Left renal cortex interstitium (tissue), 4 donors: ENCODE measurements at places on chromosomes 16 and 17.

DNA sequence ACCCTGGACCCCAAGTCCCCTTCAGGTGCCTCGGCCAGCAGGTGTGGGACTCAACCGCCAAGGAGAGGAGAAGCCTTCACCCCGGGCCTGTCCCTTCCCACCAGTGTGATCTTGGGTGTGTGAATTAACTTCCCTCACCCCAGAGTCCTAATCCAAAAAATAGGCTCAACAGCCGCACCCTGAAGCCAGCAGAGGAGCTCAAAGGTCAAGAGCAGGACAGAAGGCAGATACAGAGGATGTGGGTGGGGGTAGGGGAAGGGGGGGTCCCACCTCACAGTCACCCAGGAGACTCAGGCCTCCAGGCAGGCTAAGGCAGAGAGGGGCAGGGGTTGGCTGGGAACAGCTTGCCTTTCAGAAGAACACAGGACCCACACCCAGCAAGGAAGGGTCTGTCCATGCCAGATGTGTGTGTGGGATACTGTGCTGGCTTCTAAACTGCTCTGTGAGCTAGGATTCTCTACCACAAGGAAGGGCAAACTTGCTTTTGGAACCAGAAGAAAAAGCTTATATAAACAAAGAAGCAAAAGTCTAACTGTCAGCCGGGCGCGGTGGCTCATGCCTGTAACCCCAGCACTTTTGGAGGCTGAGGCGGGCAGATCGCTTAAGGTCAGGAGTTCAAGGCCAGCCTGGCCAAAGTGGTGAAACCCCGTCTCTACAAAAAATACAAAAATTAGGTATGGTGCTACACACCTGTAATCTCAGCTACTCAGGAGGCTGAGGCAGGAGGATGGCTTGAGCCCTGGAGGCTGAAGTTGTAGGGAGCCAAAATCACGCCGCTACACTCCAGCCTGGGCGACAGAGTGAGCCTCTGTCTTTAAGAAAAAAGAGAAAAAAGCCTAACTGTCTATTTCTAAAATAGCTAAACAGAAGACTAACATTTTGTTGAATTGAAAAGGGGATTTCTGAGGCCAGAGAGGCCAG is 4.6 kb downstream of the PIEZO1 start:
- DNase-seq = no peak

DNA sequence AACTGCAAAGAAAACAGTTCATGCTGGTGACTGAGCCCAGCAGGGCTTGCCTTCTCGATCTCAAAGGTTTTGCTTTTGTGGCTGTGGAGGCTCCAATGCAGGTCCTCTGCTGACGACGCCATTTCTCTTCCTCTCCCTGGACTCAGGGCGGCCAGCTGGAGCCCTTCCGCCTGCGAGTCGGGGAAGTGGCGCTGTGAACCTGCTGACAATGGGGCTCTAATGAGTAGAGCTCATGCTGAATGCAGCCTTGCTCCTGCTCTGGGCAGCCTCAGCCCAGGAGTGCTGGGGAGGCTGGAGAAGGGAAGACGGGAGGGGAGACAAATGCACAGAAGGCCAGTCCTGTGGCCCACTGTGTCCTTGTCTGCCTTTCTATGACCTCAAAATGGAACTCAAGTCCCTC is 43.8 kb downstream of the VAC14 start:
- DNase-seq = no peak

GRCh38 chr17:57569021-57569420 is 176.1 kb downstream of the CCDC182 start:
- no peak for DNase-seq

- DNase-seq = no peak
These were observed 3.3 kb downstream of the POLR3E start for GRCh38 chr16:22300427-22301071.

- DNase-seq = no peak
These were observed 33.7 kb upstream of the MFSD6L start for GRCh38 chr17:8832711-8833352.

DNA sequence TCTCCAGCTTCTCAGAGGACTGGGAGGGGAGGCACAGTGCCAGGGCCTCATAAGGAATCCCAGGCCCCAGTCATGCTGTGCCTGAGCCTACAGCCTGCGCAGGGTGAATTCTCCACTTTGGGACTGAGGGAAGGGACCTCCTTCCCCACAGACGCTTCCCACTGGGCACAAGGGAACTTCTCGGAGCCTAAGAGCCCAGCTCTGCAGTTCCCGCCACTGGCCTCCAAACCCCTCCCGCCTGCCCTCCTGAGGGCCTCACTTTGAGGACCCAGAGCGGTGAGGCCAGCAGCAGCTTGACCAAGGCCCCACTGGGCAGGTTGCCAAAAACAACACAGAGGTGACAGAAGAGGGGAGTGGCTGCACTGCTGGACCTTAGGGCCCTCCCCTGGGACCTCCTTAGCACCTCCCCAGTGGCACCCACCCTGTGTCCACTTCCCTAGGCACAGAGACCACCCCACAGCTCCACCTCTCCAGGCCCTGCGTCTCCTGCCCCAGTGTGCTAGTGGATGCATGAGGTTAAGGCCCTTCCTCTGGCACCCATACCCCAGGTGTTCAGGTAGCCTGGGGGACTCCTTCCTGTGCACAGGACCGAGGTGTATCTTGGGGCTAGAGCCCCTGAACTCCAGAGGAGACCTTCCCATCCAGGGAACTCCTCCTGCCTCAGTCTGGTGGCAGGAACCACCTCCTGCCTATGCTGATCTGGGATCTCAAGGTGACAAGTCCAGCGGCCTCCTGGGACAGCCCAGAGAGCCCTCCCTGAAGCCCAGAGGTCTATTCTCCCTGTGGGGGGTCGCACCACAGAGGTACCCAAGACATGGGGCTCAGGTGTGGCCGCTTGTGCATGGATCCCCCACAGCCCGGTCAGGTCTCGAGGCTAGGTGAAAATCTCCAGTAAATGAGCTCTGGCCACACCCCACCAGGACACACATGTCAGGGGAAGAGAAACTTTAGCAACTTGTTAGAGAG is 3.4 kb downstream of the CASKIN2 start:
- no peak for DNase-seq

- no peak for DNase-seq
These were observed 3.0 kb upstream of the VAT1L start for GRCh38 chr16:77785373-77785764.

GRCh38 chr17:19004421-19005136 is at the start of gene FAM83G:
TSS of gene FAM83G (minus strand) at chr17:19004764. CDS start at chr17:19004041, 723 bp downstream.
- DNase-seq = no peak

DNA sequence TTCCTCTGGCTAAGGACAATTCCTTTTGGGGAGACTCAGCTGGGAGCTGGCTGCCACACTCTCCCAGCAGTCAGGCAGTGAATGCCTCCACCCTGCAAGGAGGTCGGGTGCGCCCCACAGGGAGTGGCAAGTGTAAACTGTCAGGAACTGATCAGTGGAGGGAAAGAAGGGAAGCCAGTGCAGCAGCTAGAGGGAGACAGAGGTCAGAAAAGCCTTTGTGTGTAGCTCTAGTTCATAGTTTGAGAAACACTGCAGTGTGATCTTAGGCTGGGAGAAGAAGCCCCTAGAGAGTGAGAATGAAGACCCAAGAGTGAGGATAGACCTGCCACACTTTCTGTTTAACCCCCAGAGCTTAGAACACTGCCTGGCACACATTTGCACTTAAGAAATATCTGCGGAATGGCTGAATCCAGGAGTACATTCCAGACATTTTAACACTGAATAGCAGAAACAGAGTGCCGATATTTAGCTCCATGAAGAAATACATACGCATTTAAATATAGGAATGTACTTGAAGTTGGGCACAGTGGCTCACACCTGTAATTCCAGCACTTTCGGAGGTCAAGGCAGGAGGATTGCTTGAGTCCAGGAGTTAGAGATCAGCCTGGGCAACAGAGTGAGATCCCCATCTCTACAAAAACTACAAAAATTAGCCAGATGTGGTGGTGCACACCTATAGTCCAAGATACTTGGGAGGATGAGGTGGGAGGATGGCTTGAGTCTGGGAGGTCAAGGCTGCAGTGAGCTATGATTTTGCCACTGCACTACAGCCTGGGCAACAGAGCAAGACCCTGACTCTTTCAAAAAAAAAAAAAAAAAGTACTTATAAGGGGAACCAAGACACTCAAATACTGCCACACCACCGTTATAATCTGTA is 11.1 kb upstream of the SLC5A11 start:
- no peak for DNase-seq

- no peak for DNase-seq
These were observed 13.8 kb downstream of the PKD1 start for GRCh38 chr16:2121853-2122252.

GRCh38 chr16:3171181-3171854 is 16.7 kb upstream of the OR1F1 start:
- no peak for DNase-seq

DNA sequence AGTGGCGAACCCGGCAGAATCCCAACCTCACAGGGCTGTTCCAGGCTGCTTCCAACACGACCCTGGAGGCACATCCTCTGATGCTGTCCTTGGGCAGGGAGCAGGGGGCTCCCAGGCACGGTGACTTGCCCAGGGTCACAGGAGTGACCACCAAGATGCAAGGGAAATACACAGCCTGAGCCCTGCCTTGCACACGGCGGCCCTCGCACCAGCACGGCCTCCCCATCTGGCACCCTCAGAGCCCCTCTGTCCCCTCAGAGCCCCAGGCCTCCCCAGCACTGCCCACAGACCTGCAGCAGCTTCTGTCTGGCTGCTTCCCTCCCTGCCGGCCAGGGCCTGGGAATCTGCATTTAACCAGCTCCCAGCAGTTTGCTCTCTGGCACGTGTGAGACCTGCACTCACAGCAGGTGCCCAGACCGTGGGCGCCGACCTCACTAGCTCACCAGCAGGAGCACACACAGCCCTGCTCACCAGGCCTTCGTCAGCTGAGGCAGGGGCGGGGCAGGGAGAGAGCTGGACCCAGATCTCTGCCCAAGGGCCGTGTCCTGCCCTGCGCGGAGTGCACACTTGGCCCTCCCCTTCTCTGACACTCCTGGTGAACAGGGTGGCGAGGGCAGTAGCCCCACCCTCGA is 29.7 kb upstream of the ZC3H18 start:
- no peak for DNase-seq

- DNase-seq = no peak
These were observed 970 bp upstream of the TRAF7 start for GRCh38 chr16:2154533-2155090.

DNA sequence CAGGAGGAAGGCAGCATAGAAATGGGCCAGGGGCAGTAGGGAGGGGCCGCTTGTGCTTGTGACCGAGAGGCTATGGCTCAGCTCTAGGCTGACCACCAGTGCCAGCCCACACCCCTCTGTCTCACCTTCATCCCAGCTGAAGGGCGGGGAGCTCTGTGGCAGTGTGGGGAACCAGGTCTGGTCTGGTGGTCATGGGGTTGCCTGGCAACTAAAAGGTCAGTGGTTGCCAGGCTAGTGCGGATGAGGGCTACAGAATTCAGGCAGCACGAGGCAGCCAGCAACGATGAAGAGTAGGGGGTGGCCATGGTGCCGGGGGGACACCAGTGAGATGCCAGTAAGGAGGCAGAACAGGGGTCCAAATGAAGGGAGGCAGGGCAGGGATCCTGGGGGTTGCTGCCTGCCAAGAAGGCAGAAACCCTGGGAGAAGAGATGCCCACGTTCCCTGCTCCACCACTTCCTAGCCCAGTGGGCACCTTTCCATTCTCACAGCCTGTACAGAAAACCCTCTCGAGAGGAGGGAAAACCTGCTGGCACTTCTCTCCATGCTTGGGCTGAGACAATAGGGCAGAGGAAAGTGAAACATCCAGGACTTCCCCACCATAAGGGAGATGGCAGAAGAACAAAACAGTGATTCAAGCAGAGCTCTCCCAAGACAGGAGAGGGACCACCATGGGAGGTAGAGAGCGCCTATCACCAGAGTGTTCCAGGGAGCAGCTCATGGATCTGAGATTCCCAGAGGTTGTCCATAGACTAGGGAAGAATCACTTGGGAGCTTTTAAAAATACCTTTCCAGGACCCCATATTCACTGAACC is 39.7 kb downstream of the SRCIN1 start:
- no peak for DNase-seq

- no peak for DNase-seq
These were observed 152.9 kb upstream of the C16orf82 start for GRCh38 chr16:26913851-26914250.

DNA sequence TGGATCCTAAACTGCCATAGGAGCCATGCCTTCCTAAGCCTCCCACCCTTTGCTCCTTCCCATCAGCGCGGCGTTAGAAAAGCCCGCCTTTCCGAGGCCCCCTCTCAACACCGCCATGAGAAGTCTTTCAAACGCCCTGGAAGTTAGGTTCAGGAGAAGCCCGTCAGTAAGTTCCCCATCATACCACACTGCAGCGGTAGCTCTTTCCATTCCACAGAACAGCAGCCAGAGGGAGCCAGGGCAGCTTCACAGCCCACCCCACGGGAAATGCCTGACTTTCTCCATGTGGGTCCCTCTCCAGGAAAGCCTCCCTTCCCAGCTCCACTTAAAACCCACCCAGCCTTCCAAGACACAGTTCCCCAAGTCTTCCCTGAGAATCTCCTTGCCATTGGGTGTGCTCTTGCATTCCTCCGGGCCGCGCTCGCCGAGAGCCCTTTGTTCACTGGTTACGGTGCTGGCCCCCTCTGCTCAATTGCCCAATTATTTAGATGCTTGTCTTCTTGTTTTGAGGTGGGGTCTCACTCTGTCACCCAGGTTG is 28.7 kb downstream of the KIAA0513 start:
- DNase-seq = no peak

- no peak for DNase-seq
These were observed 479.1 kb downstream of the SOX9 start for GRCh38 chr17:72599891-72600290.

DNA sequence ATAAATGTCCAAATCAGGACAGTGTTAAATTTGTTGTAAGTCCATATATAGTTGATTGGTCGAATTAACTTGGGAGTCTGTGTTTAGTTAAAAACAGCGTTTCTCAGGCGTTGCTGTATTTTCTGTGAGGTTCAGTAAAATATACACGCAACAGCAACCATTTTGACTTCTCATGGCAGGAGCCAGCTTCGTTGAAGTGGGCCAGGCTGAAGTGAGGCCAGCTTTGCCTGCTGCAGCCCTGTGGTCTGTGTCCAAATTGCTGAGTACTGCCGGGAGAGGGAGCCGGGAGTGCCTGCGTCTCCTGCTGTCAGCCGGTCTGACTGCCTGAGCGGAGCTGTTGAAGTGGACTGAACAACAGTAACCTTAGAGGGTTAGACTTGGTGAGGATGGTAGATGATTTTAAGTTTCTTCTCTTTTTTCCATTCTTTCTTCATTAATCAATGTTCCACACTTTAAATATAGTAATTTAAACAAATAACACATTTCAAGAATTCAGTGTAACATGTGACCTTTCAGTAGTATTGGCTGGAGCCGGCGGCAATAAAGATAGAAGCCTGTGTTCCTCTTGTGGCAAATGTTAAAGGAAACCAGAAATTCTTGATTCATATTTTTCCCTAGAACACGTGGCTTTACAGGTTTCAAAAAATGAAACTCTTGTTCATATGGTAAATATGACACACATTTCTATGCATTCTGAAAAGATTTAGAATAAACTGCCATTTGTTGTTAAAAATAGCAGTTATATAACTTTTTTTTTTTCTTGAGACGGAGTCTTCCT is 37.0 kb upstream of the ZNF750 start:
- no peak for DNase-seq

- no peak for DNase-seq
These were observed 78.7 kb downstream of the MRM3 start for GRCh38 chr17:860805-861204.

DNA sequence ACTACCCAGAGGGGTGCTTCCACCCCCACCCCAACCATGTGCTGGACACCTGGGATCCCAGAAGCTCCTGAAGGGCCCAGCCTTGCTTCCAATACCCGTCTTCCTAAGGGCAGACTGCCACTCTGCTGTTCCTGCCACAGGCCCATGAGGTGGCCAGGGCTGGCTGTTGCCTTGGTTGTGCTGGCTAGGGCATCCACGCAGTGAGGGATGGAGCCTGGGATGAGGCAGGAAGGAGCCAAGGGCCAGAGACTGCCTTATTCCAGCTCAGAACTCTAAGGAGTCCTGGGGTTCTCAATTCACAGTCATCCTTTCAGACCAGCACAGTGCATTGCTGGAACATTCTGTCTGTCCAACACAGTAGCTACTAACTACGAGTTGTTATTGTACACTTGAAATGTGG is 37.8 kb downstream of the BCO1 start:
- DNase-seq = no peak
